Gastroesophageal sphincter (tissue), 4 donors: ENCODE measurements at places on chromosomes 1 and 21. TPM values are rescaled to one million over a fixed set of nuclear protein-coding genes. Genes with fewer than 3 reads are reported as not detected.
A peak's percentile ranks its signal among the peaks of the same experiment; 100 is the strongest.

The CYP4A11 gene
- not detected for total RNA-seq

The RIIAD1 gene
- total RNA-seq: not detected

GRCh38 chr21:41865002-41865777 lies 14.0 kb downstream of the PRDM15 start:
- ATAC-seq: no peak

DNA sequence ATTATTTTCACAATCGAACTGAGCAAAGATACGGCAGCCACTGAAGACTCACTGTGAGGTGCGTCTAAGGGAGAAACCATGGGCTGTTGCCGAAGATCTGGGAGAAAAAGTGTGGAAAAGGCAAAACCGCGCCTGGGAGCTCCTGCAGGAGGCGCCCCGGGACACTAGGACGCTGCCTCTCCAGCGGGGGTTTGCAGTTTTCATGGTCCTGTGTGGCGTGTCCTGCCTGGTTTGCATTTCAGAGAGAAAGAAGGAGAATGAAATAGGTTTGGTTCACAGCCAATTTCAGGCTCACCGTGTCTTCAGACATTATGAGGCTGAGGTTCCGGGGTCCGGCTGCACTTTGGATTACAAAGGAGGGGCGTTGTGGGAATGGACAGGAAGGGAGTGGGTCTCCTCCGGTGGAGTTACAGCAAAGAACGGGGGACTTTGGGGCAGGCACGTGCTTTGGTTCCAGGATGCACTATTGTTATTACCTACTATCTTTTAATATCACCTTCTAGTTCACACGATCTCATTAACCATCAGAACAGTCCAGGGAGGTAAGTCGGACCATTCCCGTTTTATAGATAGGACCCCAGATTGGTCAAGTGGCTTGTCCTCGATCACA lies 179.8 kb downstream of the DYRK1A start:
- ATAC-seq: no peak

GRCh38 chr1:118945489-118945888 lies 42.7 kb downstream of the TBX15 start:
- ATAC-seq: no peak

DNA sequence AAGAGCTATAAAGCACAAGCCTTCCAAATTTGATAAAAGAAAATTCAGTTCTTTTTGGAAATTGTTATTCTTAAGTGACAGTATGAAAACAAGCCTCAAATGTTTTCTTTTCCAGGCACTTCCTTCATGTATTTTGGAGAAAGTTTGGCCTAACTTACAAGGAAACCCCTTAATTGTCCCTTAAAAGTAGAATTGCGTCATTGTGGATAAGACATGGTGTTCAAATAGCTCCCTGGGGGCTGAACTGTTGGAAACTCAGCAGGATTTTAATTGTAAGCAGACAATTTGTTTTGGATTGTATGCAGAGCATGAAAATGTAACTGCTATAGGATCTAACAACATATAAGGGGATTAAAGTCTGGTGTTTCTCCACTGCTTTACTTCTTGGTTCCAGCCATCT lies 35.4 kb upstream of the FGGY start:
- ATAC-seq: peak; percentile 60

DNA sequence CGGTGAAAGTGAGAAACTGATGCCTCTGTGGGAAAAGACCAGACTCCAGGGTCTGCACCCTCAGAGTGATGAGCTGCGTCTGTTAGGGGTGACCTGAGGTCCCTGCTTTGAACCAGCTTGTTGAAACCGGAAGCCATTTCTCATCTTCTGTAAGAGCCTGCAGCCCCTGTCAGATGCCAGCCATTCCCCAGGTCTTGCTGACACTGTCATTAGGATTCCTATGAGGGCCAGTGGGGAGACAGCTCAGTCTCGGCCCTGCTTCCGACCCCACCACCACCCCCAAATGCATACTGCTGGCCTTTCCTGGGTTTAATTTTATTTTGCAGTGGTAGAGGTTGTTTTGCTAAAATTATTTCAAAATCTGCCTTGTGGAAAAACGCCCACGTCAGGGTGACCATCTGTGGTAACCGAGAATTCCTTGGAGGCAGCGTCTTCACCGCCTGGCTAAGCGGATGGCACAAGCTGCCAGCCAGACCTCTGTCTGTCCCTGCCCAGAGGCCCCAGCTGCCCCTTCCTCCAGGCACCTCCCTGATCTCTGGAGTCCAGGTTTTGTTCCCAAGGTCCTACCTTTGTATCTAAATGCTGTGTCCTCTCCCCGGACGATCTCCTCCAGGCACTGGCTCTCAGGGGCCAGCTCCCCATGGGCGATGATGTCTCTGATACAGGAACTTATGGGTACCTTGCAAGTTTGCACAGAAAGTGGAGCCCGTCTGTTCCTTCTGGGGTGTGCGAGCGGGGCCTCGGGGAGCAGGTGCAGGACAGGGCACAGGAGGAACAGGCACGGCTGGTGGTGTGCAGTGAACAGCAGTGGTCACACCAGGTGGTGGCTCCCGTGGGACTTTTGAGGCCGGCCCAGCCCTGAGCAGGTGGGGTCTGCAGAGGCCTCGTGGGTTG lies 49.9 kb downstream of the PRKCZ start:
- ATAC-seq: no peak

- ATAC-seq: no peak
Observed at GRCh38 chr1:81424061-81424460, 376.7 kb upstream of the ADGRL2 start.

DNA sequence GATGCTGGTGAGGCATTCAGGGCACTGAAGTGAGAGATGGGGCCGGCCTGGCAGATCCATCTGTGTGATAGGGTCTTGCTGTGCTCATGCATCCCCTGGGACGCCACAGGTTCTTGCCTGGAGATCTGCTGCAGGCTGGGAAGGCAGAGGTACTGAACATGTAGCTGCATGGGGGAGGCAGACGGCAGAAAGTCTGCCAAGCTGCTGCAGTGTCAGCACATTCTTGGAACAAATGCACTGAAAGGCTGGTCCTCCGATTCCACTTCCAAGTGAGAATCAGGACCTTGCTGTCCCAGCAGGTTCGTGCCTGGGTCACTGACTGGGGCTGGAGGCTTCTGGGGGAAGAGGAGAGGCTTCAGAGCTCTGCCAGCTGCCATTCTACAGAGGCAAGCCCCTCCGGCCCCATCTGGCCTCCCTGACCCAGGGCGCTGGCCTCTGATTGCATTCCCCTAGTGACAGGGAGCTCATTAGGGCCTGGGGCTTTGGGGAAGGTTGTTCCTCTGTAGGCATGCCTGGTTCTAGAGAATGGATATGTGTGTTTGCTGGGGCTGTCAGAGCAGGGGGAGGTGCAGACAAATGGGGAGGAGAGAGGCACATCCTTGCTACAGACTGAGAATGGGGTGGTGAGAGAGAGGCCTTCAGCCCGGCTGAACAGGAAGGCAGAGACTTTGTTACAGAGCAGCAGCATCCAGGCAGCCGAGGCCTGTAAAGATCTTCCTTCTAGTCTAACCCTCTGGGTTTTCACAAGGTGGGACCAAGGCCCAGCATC lies 174.0 kb downstream of the TRABD2B start:
- no peak for ATAC-seq

DNA sequence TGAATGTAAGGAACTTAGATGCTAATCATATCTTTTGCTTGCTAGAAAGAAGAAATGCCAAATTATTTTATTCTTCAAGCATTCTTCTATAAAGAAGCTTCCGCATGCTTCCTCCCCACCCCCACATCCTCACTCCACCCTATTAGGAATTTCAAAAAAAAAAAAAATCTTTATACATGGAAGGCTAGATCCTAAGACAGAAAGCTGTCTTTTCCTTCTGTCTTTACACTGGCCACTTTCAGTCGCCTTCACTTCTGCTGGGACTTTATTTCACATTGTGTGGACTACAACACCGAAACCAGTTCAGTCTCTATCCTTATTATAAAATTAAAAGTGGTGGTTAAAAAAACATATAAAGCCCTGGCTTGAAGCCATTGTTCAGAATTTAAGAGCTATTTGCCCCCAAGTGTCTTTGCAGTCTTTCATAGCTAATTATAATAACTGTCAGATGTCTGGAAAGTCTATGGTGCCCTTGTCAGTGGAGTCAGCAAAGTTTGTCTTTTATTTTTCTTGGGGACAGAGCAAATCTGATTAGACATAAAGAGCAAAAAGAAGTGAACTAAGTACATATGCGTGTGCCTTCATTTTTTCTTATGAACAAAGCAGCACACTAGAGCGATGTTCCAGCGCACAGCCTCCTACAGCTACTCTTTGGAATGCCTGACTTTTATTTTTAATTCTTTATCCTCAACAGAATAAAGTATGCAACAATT lies 297.7 kb downstream of the PTPRC start:
- peak; percentile 45 for ATAC-seq

DNA sequence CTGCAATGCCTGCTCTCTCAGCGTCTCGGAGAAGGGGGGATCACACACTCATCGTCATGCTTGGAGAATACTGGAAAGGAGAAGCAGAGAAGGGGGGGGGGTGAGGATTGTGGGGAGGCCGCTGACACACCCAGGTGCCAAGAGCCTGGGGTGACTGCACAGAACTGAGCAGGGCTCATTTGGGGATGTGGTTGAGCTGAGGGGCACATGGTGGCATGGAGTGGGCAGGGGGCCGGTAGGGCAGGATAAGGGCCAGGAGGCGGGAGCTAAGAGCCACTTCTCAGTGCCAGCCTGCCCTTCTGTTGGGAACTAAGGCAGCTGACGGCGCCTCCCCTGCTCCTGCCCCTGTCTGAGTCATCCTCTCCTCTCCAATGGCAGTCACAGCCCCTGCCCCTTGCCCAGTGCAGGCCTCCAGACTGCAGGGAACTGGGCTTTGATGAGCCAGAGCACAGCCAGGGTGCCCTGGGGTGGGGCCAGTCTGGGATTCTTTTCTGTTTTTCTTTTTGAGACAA lies 27.2 kb downstream of the MRPL37 start:
- ATAC-seq: no peak

DNA sequence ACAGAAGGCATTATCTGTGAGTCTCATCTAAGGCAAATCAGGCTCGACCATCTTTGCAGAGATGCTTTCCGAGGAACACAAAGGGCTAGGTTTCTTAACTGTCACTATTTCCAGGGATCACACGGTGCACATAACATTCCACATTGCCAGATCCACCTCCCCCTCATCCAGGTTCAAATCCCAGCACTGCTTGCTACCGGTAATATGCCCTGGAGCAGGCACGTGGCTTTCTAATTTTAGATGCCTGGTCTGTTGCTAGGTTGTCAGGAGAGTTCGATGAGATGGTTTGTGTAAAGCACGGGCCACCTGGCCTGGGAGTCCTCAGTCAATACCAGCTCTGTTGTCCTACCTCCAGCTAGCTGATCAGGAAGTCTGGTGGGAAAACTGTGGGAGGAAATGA lies 598.6 kb downstream of the NPHP4 start:
- no peak for ATAC-seq

- no peak for ATAC-seq
Observed at GRCh38 chr1:65538664-65539063, 118.2 kb downstream of the LEPR start.
